NCI-H1048 (cell line): ENCODE measurements at places on chromosomes 11 and 22.
A peak's percentile ranks its signal among the peaks of the same experiment; 100 is the strongest.

DNA sequence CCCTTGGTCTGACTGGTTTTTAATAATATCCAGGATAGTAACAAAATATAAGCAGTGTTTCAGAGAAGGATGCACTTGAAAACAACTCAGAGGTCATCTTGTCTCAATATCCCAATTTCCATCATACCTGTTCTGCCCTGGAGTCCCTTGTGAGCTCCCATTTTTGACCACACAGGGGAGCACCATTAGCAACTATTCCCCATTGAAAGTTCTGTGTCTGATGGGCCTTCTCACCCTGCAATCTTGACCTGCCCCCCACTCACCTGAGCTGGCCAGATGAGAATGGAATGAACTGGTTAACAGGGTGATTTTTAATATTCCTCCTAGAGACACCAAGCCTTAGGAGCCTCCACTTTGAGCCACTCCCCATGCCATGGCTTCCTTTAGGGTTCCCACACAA is 3.8 kb upstream of the CAPN5 start:
- no peak for DNase-seq

- DNase-seq, result no peak
Observed at GRCh38 chr22:49243335-49243734, 584.3 kb downstream of the BRD1 start.

DNA sequence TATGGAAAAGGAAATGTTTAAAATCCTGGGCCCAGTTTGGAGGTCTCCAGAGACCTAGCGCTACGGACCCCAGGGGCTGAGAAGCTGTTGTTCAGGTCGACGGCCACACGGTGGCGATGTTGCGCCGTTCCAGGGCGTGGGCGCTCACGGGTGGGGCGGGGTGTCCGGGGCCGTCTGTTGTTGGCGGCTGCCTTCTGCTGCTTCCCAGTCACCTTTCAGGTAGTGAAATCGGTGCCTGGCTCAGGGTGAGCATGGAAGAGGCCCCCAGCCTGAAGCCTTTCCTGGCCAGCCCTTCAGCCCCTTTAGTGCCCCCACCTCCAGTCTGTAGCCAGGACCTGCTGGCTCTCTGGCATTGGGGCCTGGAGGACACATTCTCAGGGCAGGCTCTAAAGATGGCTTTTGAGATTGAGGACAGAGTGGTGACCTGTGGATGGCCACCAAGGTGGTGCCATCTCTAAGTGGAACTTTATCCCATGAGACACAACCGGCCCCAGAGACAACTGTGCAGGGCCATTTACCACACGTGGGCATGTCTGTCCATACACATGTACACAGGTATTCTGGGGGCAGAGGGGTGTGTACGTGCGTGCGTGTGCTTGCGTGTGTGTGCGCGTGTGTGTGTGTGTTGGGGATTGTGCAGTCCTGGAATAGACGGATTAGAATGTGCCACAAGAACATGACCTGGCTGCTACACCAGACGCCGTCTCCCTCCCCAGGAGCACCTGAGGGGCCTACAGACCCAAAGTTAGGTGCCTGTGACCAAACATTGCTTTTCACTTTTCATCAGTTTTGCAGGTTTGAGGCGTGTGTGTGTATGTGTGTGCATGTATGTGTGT is 53.8 kb downstream of the ST14 start:
- DNase-seq, result no peak

DNA sequence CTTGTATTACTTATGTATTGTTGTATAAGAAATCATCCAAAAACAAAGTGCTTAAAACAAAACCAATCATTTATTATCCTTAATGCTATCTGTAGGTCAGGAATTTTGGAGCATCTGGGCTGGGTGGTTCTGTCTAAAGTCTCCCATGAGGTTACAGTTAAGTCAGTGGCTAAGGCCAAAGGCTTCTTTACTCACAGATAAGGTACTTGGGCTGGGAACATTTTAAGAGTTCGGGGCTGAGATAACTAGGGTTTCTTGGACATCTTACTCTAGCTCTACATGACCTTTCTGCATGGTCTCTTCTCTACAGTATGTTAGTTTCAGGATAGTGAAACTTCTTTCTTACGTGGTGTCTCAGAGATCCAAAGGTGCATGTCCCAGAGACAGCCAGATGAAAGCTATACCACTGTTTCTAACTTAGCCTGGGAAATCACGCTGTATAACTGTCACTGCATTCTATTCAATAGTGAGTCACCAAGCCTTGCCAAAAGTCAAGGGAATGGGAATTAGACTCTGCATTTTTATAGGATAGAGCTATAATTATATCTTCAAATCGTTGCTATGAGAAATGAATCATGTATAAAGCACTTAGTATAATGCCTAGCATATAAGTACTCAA is 29.6 kb downstream of the SOX6 start:
- no peak for DNase-seq

DNA sequence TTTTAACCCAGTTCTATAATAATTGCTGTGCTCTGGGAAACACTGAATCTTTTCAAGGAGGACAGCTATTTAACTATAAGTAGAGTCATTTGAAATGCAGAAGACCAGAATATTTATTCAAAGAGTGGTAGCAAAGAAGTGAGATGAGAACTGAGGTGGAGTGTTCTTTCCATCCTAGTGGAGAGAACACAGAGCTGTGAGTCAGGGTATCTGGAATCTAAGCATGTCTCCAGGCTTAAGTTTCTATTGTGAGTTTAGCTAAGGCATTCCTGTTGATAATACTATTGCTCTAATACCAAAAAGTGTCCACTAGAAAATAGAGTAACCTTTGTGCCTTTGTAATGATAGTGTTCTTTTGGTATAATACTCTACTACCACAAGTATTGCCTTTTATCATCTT is 32.4 kb downstream of the JAM3 start:
- no peak for DNase-seq

DNA sequence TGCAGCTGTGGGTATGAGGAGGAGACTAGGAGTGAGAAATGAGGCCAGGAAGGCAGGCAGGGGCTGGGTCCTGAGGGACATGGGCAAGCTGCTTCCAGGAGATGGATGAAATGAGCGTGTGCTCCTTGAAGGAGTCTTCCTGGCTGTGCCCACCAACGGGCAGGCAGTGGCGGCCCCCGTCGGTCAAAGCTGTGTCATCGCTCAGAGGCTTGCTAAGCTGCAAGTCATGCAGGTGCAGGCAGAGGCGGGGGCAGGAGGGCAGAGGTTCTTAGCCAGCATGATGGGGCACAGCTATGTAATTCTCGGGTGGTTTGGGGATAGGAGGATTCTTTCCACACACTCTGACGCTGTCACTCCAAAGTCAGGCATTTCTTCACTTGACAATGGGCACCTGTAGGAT is 12.5 kb upstream of the PEX26 start:
- no peak for DNase-seq

DNA sequence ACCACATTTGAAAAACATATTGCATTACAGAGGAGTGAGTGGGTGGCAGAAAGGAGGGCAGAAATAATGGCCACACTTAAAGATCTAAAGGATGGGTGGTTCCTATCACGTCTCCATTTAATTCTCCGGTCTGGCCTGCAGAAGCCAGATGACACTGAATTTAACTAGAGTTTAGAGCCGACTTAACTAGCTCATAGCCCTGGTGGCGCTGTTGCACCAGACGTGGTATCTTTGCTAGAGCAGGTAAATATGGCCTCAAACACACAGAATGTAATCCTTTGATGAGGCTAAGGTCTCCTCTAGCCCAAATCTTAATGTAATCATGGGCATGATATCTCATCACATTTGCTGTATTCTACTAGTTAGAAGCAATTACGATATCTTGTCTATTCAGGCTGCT is 51.5 kb upstream of the GAL start:
- DNase-seq, result peak; percentile 2

DNA sequence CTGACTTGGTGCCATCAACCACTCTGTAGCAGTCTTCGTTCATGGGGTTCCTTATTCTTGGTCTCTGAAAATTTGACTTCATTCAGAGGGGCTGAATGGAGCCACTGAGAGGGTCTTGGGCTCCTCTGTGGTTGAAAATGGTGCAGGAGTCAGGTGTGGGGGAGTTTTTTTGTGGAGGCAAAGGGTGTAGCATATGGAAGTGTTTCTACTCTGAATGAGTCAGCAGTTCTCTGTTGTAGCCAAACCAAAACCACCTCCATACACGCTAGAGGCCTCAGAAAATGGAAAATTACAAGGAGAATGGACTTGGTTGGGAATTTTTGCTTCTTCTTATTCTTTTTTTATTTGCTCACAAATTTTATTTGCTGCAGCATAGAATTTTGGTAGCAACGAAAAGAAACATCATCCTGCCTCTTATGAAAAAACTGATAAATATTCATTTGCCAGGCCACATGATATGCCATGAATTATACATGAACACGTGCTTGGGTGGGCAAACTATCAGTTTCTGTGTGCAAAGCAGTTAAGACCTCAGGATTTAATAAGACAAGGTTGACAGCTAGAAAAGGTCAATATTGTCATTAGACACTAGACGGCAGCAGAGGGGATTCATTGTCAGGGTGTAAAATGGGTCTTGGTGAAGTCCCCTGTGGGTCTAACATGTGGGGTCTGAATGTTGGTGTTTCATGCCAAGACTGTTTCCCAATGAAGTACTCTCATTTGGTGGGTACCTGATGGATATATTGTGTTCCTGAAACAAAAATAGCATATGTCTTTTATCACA is 111.7 kb downstream of the MYO18B start:
- DNase-seq, result no peak

GRCh38 chr22:19805821-19806212 is 45.2 kb downstream of the TBX1 start:
- DNase-seq, result no peak

DNA sequence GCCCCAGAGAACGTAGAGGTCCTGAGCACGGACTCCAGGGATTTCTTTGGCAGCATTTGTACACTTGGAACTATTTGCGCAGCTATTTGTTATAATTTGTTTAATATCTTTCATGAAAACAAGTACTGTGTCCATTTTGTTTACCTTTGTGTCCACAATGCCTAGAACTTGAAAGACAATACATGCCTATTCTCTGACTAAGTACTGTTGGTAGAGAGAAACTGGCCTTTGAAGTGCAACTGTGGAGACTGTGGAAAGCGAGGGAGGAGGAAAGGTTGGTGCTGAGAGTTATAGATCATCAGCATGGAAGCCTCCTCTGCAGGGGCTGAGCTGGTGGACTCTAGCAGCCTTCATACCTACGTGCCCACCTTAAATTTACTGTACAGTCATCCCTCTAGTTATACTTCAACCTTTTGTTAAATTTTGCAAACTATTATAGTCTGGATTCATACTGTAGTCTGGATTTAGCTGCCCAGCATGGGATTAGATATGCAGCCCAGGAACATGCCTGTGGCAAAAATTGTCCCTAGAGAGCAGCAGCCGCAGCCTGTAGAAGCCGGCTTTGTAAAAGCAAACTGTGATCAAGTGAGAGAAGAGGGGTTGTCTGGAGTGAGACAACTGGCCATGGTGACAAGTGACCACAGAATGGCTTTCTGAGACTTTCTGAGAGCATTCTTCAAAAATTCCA is 24.2 kb upstream of the YAP1 start:
- DNase-seq, result no peak

GRCh38 chr11:64745521-64746328 is 1.8 kb upstream of the RASGRP2 start:
- no peak for DNase-seq

DNA sequence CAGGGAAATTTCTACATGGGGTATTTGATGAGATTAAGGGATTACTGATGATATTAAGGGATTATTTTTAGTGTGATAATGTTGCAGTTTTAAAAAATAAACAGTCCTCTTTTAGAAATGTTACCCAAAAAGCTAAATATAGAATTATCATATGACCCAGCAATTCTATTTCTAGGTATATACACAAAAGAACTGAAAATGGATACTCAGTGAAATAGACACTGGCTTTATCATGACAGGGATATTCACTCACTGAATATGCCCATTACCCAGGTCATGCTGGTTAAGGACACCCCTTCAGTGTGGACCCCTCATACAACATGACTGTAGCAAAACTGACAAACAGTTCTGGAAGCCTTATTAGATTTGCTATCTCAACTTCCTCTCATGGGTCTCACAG is 27.8 kb downstream of the USP28 start:
- DNase-seq, result no peak

DNA sequence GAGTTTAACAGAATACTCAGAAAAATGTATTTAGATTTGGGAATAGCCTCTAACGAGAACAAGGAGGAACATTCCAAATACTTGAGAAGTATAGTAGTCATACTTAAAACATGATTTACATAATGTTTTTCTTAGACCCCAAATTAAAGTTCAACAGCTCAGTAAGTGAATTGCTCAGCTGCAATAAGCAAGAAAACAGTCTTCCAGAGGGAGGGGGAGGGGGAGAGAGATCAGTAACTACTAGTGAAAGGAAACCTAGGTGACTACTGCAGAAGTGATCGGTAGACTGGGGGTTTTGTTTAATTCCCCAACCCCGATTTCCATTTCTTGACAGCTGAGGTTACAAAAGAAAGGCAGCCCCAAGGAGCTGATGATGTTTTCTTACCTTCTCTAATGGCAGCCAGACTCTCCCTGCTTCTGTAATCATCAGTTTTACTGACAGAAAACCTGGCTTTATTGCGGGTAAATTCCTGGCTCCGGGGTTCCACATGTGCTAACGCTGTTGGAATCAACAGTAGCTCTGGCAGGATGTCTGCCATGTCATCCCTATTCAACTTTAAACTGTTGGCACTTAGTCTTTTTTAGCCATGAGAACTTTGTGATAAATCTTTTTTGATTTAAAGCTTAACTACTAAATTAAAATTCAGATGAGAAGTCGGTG is 82.4 kb upstream of the BIRC3 start:
- DNase-seq, result no peak

DNA sequence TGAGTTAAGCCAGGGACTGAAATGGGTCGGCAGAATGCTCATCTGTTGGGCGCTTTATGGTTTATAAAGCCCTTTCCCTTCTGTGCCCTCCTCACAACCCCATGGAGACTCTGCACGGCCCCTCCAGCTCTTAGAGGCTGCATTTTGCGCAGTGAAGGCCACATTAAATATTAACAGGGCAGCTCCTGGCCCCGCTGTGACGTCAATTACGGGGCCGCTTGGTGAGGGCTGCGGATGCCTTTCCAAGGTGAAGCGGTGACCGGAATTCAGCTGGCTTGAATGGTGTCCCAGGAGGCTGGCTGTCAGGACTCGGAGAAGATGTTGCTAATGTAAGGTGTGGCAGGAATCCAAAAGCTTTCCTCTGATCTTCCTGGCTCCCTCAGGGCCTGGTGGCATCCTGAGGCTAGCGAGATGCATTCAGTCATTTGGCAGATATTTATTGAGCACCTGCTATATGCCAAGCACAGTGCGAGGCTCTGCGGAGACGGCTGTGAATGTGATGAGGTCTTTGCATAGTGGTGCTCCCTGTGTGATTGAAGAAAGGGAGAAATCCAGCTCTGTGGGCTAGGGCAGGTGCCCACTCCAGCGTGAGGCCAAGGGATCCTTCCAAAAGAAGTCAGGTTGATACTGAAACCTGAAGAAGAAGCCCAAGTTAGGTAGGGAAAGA is 10.4 kb upstream of the YWHAH start:
- DNase-seq, result no peak

GRCh38 chr22:35197886-35198285 is 59.4 kb upstream of the HMGXB4 start:
- no peak for DNase-seq
